Activated T-cell treated with anti-CD3 and anti-CD28 coated beads for 4 hours (primary cell): ENCODE measurements at places on chromosomes 5 and 9.

- DNase-seq, result no peak
Observed at GRCh38 chr5:59104400-59105127, 521.7 kb downstream of the RAB3C start.

DNA sequence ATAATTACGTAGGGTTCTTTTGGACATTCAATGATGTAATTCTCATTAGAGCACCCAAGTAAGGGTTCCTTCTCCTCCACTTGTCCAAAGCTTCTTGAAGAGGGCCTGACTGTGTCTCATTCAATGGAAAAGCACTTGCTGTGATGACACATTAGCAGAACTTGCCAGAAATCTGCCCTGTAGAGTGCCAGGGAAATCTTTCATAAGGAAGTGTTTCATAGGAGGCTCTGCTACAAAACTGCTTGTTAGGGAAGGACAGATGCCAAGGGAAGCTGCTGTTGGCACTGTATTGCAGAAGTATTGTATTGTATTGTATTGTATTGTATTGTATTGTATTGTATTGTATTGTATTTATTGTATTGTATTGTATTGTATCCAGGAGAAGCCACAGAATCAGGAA, 45.5 kb upstream of the MPDZ start:
- DNase-seq, result no peak

GRCh38 chr5:77629509-77630113, 8.9 kb downstream of the OTP start:
- DNase-seq, result no peak

DNA sequence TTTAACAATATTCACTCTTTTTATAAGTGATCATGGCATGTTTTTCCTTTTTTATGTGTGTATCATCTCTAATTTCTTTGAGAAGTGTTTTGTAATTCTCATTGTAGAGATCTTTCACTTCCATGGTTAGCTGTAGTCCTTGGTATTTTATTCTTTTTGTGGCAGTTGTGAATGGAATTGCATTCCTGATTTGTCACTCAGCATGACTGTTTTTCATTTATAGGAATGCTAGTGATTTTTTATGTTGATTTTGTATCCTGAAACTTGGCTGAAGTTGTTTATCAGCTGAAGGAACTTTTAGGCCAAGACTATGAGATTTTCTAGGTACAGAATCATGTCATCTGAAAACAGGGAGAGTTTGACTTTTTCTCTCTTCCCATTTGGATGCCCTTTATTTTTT, 13.1 kb upstream of the SPINK13 start:
- no peak for DNase-seq

GRCh38 chr5:118723021-118723338, 265.4 kb downstream of the DTWD2 start:
- no peak for DNase-seq

DNA sequence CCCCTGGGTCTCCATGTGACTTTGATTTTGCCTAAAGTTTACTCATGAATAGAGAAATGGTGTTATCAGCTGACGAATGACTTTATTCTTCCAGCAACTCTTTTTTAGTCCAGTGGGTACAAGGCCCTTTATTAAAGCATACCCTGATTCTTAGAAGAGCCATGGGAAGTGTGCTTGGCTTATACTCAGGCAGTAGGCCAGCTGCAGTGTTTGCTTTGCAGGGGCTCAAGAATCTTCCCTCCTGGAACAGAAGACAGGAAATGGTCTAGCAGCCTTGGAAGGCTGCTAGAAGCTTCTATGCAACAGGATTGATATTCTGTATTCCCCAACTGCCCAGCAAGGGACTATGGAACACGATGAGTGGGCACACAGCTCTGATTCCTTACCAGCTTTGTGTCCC, 73.4 kb upstream of the PLPP6 start:
- DNase-seq, result no peak

- DNase-seq, result no peak
Observed at GRCh38 chr9:101375546-101375945, 9.3 kb downstream of the BAAT start.

GRCh38 chr5:2511126-2511525, 240.4 kb downstream of the IRX2 start:
- no peak for DNase-seq
